ENCODE measurements at places on chromosomes 16 and 17.
A peak's percentile ranks its signal among the peaks of the same experiment; 100 is the strongest.

- peak; percentile 25 for DNase-seq
Measured at GRCh38 chr17:59607817-59608403, 11.8 kb upstream of the CLTC start.

- DNase-seq = no peak
Measured at GRCh38 chr17:10177913-10178505, 20.4 kb downstream of the GAS7 start.

- no peak for DNase-seq
Measured at GRCh38 chr16:55433030-55433429, 46.0 kb upstream of the MMP2 start.

GRCh38 chr16:12435730-12436129, 368.0 kb downstream of the CPPED1 start:
- DNase-seq = no peak

Data from MM.1S (cell line).